ENCODE measurements at places on chromosomes 11 and 22. TPM values are rescaled to one million over a fixed set of nuclear protein-coding genes. Genes with fewer than 3 reads are reported as not detected.

DNA sequence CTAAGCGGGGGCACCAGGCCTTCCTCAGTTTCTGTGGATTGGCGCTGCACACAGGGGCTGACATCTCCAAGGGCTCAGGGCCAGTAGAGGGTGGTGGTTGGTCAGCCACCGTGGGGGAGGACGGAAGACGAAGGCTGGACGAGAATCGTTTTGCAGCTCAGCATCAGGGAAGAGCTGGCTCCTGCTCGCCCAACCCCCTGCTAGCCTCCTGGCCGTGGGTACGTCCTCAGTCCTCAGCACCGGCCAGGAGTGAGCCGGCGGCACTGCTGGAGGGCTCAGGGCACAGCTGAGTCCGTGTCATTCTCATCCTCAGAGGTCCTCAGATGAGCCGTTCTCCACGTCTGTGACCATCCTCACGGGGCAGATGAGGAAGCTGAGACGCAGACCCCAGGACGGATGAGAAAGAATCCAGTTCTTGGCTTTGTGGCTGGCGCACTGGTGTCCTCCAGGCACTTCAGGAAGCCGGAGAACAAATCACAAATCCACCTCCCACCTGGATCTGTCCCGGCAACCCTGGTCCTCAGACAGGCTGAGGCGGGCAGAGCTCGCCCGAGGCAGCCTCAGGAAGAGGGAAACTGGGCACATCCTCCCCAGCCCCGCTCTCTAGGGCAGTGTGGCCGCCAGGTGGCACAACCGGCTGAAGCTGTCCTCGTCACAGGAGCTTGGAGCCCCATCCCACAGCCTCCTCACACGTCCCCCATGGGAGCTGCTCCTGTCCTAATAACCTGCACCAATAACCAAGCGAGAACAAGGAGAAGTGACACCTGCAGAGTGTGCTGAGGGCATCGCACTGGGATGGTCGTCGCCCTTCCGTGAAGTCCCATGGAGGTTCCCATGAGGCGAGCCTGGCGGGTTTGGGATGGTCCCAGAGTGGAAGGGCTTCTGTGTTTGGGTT lies 393.7 kb downstream of the BRD1 start:
- no peak for DNase-seq

DNA sequence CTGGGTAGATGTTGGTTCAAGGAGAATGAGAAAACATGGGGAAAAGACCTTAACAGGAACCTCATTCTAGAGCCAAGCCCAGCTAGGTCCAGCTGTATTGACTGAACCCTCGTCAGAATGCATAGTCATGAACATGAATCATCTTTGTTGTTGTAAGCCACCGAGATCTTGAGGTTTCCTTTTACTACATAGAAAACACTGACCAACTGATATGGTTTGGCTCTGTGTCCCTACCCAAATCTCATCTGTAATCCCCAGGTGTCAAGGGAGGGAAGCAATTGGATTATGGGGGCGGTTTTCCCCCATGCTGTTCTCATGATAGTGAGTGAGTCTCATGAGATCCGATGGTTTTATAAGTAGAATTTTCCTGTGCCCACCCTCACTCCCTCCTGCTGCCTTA lies 19.4 kb upstream of the PHOX2A start:
- no peak for DNase-seq

PAFAH1B2 gene
- total RNA-seq: 60.1 TPM

DNA sequence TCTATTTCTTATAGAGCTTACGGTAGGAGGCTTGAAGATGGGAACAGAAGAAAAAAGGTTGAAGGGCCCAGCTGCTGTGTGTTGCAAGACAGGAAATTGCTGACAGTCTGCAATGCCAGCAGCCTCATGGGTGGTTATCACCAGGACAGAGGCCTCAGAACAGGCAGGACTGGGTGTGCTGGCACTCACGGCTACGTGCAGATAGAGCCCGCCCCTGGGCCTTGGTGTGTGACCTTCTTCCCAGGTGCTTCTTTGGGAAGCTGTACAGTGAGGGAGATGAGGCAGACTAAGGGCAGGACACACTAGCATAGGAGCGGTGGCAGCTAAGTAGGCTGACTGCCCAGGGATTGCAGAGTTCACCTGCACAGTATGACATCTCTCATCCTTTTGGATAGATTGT lies 12.6 kb downstream of the PRAME start:
- no peak for DNase-seq

- no peak for DNase-seq
These were observed 340.0 kb downstream of the LARGE1 start for GRCh38 chr22:33580310-33580709.

GRCh38 chr11:76237914-76238313 lies 31.6 kb upstream of the WNT11 start:
- no peak for DNase-seq

- no peak for DNase-seq
These were observed 623.6 kb downstream of the BRD1 start for GRCh38 chr22:49203859-49204598.

DNA sequence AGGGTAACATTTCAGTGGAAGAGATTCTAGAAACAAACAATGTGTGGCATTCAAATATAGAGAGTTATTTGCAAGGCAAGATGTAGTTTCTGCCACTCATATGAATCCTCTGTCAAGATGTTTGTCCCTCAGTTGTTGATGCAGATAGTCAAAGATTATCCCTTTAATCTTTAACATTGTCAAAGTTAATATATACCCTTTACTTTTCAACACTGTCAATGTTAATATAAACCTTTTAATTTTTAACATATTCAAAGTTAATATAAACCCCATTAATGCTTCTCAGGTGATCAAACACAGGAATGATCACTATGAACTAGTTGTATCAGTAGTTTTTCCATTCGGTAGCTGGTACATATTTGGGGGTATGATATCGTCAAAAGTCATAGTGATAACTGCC lies 51.9 kb upstream of the PICALM start:
- DNase-seq: no peak

GRCh38 chr22:36938028-36938425 lies 24.6 kb downstream of the CSF2RB start:
- DNase-seq: no peak

MS4A6E gene
- total RNA-seq: not detected

All from activated CD4-positive, alpha-beta memory T cell treated with anti-CD3 and anti-CD28 coated beads, Interleukin-2, amount 10 ng/mL, durations not matched to agents 7 days and 5 days (primary cell).